Activated naive CD8-positive, alpha-beta T cell treated with anti-CD3 and anti-CD28 coated beads, Interleukin-2, amount 50 U/mL, for 24 hours (primary cell): ENCODE measurements at places on chromosomes 3 and 15.
A peak's percentile ranks its signal among the peaks of the same experiment; 100 is the strongest.

DNA sequence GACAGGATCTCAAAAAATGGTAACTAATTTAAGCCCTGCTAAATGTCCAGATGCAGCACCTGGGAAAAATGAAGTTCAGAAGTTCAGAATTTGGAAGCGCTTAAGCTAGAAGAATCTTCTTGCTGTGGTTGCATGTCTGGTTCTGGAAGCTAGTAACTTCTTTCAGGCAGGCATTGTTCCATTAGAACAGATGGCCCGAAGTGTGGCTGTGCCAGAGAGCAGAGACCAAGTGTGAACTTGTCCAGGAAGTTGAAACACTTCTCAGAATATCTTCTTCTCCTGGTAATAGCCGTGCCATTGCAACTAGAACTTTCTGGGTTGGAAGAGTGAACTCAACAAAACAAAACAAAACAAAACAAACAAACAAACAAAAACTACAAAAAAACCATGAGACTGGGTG is 80.0 kb downstream of the MITF start:
- peaks cover 2% of the 10 kb centered on the region for H3K27me3 ChIP-seq
- no peaks in the 10 kb centered on the region for H3K4me1 ChIP-seq

DNA sequence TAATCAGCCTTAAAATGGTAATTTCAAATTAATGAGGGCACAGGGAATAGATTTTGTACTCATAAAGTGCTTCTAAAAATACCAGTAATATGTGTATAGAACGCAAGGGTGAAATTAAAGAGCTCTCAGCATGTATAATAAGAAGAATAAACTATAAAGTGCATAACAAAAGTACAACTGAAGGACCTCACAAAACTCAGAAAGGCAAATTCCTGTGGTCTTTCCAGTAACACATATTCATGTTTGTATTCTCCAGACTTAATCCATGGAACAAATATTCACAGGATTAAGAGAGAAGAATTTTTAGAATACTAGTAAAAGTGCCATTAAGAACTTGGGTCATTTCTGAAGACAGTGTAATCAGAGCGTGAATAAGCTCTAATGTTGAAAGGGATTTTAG is 646.3 kb downstream of the CADM2 start:
- H3K4me3 ChIP-seq: no peak overlapping the region
- no peaks in the 10 kb centered on the region for H3K36me3 ChIP-seq
- no peaks in the 10 kb centered on the region for H3K27me3 ChIP-seq
- no peaks in the 10 kb centered on the region for H3K4me1 ChIP-seq
- no peak for DNase-seq

DNA sequence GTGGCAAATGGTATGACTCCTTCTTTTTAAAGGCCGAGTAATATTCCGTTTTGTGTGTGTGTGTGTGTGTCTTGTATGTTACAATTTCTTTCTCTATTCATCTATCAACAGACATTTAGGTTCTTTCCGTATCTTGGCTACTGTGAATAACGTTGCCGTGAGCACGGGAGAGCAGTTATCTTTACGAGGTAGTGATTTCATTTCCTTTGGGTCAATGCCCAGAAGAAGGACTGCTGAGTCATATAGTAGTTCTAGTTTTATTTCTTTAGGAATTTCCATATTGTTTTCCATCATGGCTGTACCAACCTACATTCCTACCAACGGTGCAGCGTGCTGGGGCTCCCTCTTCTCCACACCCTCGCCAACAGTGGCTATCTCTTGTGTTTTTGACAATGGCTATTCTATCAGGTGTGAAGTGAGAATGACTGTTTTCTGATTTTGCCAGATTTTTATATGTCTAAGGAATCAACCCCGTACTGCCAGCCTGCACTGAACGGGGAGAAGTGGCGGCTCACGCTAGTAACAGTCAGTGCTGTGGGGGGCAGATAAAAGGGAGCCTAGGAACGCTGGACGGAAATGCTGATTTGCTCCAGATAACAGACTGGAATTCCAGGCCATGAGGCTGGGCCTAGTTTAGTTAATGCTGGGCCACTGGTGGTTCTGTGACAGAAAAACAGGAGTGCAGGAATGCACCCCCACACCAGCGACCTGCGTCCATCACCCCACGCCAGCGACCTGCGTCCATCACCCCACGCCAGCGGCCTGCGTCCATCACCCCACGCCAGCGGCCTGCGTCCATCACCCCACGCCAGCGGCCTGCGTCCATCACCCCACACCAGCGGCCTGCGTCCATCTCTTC is 168.1 kb downstream of the XXYLT1 start:
- no peaks in the 10 kb centered on the region for H3K36me3 ChIP-seq
- H3K27me3 ChIP-seq: no peaks in the 10 kb centered on the region
- H3K4me3 ChIP-seq: no peak overlapping the region
- DNase-seq: no peak
- H3K27ac ChIP-seq: peak overlapping the region; percentile 1

DNA sequence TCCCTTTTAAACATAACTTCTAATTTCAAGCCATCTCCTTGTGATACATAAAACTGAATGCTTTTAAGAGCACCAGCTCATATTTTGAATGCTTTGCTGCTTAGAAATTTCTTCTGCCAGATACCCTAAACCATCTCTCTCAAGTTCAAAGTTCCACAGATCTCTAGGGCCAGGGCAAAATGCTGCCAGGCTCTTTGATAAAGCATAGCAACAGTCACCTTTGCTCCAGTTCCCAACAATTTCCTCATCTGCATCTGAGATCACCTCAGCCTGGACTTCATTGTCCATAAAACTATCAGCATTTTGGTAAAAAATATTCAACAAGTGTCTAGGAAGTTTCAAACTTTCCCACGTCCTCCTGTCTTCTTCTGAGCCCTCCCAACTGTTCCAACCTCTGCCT is 17.5 kb downstream of the OSTN start:
- no peaks in the 10 kb centered on the region for H3K36me3 ChIP-seq
- peaks cover 4% of the 10 kb centered on the region for H3K27me3 ChIP-seq
- no peaks in the 10 kb centered on the region for H3K4me1 ChIP-seq
- no peak overlapping the region for H3K4me3 ChIP-seq
- no peak for DNase-seq
- no peak overlapping the region for H3K27ac ChIP-seq

DNA sequence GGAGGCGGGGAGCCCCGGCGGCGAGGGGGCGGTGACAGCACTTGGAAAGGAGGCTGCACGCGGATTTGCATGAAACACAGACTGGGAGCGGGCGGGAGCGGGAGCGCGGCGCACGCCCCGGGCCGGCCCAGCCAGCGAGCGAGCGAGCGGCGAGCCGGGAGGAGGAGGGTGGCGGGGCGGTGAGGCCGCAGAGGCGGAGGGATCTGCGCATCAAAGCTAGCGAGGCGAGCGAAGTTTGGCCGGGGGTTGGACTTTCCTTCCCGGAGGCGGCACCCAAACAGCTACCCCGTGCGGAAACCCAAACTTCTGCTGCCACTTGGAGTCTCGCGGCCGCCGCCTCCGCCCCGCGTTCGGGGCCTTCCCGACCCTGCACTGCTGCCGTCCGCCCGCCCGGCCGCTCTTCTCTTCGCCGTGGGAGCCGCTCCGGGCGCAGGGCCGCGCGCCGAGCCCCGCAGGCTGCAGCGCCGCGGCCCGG is at the start of gene SMAD3:
TSS of gene SMAD3 (plus strand) at position 72 of the 475 bp plus-strand sequence. CDS start 553 bp downstream, outside the sequence.
- H3K27me3 ChIP-seq: peaks cover 16% of the 10 kb centered on the region
- DNase-seq: peak; percentile 80
- H3K36me3 ChIP-seq: no peaks in the 10 kb centered on the region
- H3K4me3 ChIP-seq: peak within 1 kb of the TSS; percentile 88
- H3K4me1 ChIP-seq: peaks cover 54% of the 10 kb centered on the region

DNA sequence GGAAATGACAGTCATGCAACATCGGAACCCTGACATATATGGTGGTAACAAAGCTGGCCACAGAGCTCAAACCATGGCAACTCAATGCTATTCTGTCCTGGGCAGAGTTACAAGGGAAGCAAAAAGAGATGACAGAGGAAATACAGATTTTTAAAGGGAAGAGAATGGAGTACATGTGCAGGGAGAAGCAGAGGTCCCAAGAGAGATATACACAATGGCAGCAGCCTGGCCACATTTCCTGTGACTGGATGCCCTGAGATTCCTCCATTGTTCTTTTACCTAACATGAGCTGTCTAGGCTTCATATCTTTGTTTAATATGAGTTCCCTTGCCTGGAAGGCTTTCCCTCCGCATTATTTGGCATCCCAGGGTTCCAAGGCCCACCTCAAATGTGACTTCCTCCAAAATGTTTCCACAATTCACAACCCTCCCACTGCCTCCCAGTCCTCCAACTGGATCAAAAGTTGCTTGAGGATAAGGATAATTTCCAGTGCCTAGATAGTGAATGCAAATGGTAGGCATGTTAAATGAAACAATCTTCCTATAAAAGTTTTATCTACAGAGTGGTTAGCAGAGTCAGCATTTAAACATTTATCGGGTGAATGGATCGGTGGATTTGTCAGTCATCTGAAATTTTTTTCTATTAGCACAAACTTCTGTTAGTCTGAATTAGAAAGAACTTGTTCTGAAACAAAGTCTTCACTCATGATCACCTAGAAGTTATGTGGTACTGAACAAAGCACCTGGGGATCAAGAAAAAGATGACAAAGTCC is 86.2 kb downstream of the DHX30 start:
- H3K36me3 ChIP-seq: peaks cover 15% of the 10 kb centered on the region
- H3K4me1 ChIP-seq: no peaks in the 10 kb centered on the region
- no peak overlapping the region for H3K4me3 ChIP-seq
- no peaks in the 10 kb centered on the region for H3K27me3 ChIP-seq
- no peak for DNase-seq

- no peak overlapping the region for H3K4me3 ChIP-seq
- H3K27ac ChIP-seq: no peak overlapping the region
- no peaks in the 10 kb centered on the region for H3K4me1 ChIP-seq
Observed at GRCh38 chr3:131620977-131621376, 118.2 kb upstream of the MRPL3 start.

GRCh38 chr3:101729586-101729985 is 5.2 kb downstream of the CEP97 start:
- DNase-seq: no peak
- H3K4me1 ChIP-seq: peaks cover 7% of the 10 kb centered on the region
- H3K4me3 ChIP-seq: no peak overlapping the region
- H3K27me3 ChIP-seq: no peaks in the 10 kb centered on the region
- H3K36me3 ChIP-seq: peaks cover 54% of the 10 kb centered on the region
- no peak overlapping the region for H3K27ac ChIP-seq

- no peak overlapping the region for H3K4me3 ChIP-seq
- no peak overlapping the region for H3K27ac ChIP-seq
- H3K36me3 ChIP-seq: no peaks in the 10 kb centered on the region
- no peak for DNase-seq
Observed at GRCh38 chr15:60324706-60325438, 72.9 kb downstream of the ANXA2 start.

- no peaks in the 10 kb centered on the region for H3K27me3 ChIP-seq
- H3K4me1 ChIP-seq: peaks cover 15% of the 10 kb centered on the region
- H3K27ac ChIP-seq: no peak overlapping the region
- no peak for DNase-seq
- H3K36me3 ChIP-seq: peaks cover 46% of the 10 kb centered on the region
Observed at GRCh38 chr15:63729115-63729884, 104.4 kb downstream of the HERC1 start.

DNA sequence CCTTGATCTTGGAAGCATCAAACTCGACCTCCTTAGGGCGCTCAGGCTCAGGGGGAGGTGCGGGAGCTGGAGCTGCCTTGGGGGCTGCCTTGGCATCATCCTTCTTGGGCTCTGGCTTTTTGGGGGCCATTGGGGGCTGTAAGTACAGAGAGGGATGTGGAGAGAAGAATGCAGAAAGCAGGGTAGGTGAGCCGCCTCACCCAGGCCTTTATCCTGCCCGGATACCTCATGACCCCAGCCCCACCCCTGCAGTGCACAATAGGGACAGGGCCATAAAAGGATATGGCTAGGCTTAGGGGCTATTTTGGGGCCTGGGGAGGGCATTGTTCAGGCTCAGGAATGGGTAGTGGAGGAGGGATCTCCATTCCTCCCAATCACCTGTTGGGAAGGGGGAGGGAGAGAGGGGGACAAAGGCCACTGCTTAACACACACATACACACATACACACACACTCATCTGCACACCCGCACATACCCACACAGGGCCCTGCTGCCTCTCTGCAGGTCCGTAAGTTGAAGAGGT is at the start of gene MYL3:
TSS of gene MYL3 (minus strand) at position 184 of the 522 bp plus-strand sequence. CDS start at position 130, 54 bp downstream.
- no peaks in the 10 kb centered on the region for H3K4me1 ChIP-seq
- H3K27me3 ChIP-seq: peaks cover 2% of the 10 kb centered on the region
- no peak within 1 kb of the TSS for H3K27ac ChIP-seq
- DNase-seq: no peak

DNA sequence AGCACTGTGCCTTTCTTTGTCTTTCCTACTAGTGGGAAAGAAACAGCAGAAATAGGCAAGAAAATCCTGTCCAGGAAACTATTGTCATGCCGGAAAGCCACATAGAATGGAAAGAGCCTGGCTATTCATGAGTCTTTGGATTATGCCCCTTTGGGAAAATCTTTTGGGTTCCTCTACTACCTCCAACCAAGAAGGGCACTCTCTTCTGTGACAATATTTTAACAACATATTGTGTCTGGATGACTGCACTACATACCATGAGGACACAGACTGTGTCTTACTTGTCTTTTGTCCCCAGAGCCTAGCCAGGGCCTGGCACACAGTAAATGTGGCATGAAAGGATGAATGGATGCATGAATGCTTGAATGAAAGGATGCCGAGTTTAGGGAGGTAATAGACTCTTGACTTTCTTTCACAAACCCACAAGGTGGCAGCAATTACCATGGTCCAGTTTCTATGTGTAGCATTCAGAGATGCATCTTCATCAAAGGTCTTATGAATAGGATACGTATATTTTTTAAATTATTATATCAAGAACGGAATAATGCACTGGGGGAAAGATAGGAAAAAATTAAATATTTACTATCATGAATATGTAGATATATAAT is 30.3 kb downstream of the ARL14 start:
- no peaks in the 10 kb centered on the region for H3K36me3 ChIP-seq
- no peak overlapping the region for H3K4me3 ChIP-seq
- no peaks in the 10 kb centered on the region for H3K4me1 ChIP-seq
- H3K27me3 ChIP-seq: peaks cover 22% of the 10 kb centered on the region

GRCh38 chr3:47410417-47410720 is 29.5 kb downstream of the PTPN23 start:
- H3K27ac ChIP-seq: no peak overlapping the region
- no peak overlapping the region for H3K4me3 ChIP-seq
- H3K27me3 ChIP-seq: no peaks in the 10 kb centered on the region
- no peak for DNase-seq
